ENCODE measurements at places on chromosomes 6 and 20.

DNA sequence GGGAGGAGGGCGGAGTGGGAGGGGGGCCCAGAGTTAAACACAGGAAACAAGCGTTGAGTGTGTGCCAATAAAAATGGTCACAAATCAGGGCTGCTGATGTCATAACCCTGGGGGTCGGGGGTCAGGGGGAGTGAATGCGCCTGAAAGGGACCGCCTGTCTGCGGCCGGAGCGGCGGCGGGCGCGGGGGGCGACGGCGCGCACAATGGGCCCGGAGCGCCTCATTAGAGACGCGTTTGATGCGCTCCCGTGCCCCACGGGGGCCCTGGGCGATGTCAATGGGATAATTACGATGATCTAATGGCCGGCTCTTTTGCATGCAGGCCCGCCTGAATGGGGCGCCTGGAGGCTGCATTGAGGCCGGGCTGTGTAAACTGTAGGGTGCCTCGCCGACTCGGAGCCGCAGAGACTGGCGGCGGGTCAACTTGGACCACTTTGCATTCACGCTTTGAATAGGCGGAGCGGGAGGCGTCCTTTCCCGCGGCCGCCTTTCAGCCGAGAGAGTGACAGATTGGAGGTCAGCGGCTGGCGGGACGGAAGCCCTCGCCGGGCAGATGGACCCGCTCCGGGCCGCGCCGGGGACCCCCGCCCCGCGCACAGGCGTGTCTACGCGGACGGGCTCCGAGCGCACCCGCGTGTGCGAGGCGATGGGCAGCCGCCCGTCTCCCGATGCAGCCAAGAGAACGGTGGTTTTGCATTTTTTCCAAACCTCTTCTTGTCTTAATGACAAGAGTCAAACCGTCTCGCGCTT, 296.1 kb downstream of the TFAP2C start:
- DNase-seq = no peak

- DNase-seq = no peak
Measured at GRCh38 chr6:113475392-113475791, 381.8 kb upstream of the MARCKS start.

GRCh38 chr20:50246367-50247195, 56.0 kb downstream of the CEBPB start:
- DNase-seq = no peak

GRCh38 chr6:56953597-56954402, 1.1 kb upstream of the BEND6 start:
- no peak for DNase-seq

- no peak for DNase-seq
Measured at GRCh38 chr6:35436071-35436857, 15.9 kb upstream of the FANCE start.

GRCh38 chr6:139369068-139369467, 5.4 kb downstream of the CITED2 start:
- DNase-seq = no peak

- DNase-seq = no peak
Measured at GRCh38 chr6:10347561-10348327, 67.1 kb downstream of the TFAP2A start.

DNA sequence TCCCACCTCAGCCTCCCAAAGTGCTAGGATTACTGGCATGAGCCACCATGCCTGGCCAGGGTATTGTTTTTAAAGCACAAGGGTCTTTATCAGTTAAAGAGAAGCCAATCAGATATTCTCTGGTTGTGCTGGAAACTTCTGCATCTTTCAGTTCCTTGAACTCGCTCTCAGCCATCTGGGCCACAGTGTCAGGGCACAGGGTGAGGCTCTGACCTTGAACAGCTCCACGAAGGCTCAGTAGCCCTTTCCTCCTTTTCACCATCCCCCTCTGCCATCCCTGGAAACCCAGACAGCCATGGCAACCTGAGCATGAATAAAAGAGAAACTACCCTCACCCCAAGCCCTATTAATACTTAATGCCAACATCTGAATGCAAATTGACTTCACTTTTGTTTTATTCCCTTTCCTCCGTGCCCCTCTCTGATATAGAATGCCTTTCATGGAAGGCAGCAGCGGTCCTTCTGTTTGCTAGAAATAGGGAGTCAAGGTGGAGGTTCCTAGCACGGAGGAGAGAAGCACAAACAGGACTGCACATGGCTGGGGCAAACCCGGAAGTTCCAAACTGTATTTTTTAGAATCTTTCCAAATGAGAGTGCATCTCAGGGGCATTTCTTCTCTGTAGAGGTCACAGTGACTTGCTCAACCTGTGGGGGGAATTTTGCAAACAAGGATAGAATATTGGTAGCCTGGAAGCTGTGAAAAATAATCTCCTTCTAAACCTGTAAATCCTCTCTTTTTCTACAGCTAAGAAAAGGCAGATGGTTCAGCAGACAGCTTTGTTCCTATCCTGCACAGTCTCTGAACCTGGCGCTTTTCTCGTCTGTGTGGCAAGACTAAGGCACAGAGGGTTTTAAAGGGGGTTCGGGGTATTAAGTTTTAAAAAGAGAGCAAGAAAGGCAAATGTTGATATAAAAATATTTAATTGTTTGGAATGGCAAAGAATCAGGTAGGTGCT, 176.4 kb upstream of the RREB1 start:
- no peak for DNase-seq

- no peak for DNase-seq
Measured at GRCh38 chr20:17223553-17223952, 3.3 kb upstream of the PCSK2 start.

DNA sequence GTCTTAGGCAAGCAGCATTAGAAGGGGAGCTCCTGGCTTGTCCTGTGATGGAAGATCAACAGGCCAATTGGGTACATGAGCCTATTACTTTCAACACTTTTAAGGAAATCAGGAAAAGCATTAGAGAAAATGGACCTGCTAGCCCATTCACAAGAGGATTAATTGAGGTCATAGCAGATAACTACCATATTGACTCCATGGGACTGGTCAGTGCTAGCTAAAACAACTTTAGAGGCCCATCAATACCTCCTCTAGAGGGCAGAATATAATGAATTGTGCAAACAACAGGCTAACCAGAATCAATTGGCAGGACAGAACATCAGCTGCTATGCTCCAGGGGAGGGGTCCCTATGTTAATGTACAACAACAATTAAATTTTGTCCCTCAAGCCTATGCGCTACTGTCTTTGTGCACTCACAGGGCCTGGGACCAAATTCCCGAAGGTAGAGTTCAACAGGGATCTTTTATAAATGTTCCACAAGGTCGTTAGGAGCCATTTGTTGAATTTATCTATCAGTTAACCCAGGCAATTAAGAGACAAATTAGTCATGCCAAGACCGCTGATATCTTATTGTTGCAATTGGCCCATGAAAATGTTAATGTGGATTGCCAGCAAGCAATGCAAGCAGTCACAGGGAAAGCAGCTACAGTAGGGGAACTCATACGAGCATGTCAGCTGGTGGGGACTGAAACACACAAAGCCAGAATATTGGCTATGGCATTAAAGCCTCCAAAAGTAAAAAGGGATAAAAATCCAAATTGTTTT, 106.6 kb upstream of the BTN3A2 start:
- no peak for DNase-seq

DNA sequence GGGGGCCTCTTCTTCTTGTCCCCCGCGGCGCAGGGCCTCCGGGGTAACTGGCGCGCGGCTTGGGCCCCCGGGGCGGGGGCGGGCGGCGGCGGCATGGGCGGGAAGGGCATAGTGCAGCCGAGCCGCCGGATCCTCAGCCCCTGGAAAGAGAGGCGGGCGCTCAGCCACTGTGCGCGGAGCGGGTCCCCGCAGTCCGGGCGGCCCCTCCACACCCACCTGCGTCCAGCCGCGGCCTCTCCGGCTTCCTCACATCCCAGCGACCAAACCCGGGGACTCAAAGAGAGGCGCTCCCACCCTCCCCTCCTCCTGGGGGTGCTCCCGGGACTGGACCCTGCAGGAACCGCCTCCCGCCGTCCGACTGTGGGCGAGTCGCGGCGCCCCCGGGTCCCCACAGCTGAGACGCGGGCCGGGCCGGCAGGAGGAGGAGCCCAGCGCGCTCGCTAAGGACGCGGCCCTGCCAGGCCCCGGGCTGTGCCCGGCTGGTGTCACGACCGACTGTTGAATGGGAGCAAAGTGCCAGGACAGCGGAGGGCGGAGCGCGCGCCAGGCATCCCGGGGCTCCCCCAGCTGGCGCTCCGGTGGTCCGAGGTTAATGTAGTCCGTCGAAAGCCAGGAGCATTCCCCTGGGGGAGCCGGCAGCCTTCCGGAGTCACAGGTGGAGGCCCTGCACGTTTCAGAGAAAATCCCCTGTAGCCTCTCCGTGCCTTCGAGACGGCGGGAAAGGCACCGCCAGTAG, at the start of gene PRR18:
Gene PRR18 (minus strand): TSS at position 360 of the 736 bp plus-strand sequence. CDS start 250 bp downstream, at position 110.
- no peak for DNase-seq

GRCh38 chr20:62739067-62739466, 30.4 kb downstream of the NTSR1 start:
- no peak for DNase-seq

DNA sequence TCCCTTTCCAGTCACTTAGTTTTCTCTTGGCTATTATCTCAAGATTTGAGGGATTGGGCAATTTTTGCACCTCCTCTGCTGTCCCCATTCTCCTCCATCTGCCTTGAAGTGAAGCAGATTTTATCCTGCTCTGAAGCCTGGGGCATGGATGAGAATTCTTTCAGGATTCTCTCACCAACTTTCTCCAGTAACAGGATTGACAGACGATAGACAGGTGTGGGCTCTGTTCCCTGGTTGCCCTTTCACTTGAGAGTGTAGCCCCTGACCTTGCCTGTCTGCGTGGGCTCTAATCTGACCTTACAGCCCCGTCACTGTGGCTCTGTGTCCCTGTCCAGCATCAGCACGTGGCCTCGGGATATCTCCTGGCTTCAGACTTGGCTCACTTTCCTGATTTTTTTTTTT, 27.1 kb downstream of the CDYL start:
- no peak for DNase-seq

DNA sequence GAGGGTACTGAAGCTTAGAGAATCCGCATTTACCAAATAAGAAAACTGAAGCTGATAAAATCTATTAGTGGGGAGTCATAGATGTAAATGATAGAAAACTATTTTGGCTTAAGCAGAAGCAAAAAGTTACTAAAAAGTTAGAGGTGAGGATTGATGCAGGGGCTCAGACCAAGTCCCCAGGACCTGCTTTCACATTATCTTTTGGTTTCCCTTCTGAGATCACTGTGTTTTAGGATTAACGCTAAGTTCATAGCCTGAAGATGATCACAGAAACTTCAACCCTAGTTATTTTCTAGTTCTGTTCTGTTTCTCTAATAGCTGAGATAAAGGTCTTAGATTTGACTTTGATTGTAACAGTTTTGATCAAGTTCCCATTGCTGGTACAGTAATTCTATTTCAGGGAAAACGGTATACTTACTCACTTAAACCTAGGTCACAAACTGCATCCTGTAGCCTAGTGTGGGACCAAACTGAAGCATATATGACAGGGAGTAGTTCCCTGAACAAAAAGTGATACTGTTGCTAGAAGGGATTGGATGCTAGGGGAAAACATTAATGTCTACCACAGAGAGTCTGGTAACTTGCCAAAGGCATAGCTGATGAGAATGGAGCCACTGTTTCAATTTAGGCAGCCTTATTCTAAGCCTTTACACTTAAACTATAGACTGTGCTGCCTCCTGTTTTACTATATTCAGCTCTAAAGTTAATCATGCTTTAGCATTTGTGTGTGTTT, 13.1 kb downstream of the CYB5R4 start:
- DNase-seq = no peak

- peak; percentile 47 for DNase-seq
Measured at GRCh38 chr6:26044140-26045064, 42.8 kb upstream of the HFE start.

DNA sequence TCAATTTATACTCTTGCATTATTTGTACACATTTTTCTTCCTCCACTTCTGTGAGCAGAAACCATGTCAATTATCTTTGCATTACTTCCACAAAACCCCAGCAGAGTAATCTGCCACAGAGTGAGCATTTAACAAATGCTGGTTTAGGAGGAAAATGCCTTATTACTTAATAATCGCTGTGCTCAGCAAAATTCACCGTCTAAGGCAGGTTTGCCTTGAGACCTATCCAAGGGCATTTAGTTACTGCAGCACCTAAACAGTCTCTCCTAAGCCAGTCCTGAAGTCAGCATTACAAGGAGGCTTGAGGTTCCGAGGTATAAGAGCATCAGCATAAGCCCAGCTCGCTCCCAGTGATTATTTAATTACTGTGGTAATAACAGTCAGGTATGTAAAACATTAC, 28.3 kb downstream of the MAP7 start:
- DNase-seq = no peak

DNA sequence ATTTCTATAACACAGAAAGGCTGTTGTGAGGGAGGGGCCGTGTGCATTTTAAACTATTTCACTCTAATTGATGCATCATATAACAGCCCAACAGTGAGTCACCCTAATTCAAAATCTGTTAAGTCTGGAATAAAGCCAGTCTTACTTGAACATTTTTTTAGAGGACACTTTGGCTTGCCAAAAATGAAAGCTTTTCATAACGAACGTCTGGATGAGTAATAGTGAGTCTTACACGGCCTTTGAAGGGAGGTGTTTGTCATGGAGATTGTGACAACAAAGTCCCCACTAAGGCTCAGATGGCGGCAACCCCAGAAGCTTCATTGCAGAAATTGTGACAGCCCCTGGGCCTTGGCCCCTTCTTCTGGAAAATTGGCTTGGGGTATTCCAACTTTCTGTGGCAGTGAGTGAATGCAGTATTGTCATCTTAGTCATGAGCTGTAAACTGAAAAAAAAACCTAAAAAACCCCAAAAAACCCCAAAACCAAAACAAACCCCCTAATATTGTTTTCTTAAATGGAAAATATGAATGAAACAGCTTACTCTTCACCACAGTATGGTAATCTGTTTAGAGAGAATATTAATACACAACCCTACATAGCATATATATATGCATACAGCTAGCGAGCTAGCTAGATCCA, 92.6 kb upstream of the CLDN20 start:
- peak; percentile 69 for DNase-seq

- no peak for DNase-seq
Measured at GRCh38 chr6:150271172-150271500, 97.7 kb upstream of the IYD start.

DNA sequence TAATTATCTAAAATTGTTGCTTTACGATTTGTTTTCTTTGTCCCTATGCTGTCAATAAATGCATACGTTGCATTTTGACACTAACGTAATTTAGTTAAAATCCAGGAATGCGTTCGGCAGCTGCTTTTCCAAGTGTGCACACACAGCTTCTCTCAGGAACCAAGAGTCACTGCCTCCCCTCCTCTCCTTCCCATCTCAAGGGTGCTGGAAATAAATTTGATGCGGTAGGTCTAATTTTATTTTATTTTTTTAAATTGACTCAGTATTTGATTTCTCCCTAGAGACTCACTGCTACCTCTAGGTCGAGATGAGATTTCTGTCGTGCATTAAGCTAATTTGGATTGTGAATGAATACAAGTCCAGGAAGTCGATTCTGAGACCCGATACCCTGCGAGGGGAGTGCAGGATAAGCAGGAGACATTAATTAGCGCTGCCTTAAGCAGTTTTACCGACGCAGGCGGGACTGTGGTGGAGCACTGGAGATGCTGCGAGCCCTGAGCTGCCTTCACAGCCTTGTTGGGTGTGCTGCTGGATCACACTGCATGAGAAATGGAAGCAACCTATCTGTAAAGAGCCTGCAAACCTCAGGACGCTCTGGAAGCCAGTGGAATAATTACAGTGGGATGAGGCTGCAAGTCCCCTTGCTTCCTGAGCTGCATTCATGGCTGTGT, 381.2 kb downstream of the C6orf118 start:
- no peak for DNase-seq

- DNase-seq = peak; percentile 27
Measured at GRCh38 chr20:58852543-58853271, at the start of gene GNAS. TSS of gene GNAS (plus strand) at chr20:58852716.

Measured in CD4-positive, alpha-beta T cell treated with Interleukin-15 for 1 hour (primary cell).